Esophagus squamous epithelium (tissue), 5 donors: ENCODE measurements at places on chromosomes 6 and 20.
A peak's percentile ranks its signal among the peaks of the same experiment; 100 is the strongest.

DNA sequence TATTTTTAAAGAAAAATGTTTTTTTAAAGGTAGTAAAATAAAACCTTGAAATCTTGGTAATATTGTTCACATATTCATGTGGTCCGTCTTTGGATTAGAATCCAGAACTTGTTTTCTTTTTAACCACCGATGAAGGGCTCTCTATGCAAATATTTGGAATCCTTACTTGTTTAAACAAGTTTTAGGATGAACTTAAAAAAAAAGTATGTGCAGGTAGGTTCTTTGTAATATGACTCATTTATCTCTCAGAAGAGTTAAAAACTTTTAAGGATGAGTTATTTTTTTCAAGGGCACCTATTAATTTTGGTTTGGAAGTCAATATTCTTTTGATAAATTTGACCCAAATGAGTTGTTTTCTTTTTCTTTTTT lies 8.9 kb downstream of the DSP start:
- DNase-seq: no peak

DNA sequence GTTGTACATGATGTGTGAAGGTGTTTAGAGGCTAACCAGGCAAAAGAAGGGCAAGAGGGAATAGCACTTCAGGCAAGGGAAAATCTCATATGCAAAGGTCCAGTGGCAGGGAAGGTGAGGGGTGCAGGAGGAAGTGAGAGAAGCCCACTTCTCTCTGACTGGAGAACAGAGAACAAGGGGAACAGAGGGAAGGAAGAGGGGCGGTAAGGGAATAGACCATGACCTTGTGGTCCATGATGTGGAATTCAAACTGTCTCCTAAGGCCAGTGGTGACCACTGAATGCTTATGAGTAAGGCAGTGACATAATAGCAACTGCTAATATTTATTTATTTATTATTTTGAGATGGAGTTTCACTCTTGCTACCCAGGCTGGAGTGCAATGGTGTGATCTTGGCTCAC lies 20.6 kb upstream of the SLC9A8 start:
- DNase-seq: no peak

DNA sequence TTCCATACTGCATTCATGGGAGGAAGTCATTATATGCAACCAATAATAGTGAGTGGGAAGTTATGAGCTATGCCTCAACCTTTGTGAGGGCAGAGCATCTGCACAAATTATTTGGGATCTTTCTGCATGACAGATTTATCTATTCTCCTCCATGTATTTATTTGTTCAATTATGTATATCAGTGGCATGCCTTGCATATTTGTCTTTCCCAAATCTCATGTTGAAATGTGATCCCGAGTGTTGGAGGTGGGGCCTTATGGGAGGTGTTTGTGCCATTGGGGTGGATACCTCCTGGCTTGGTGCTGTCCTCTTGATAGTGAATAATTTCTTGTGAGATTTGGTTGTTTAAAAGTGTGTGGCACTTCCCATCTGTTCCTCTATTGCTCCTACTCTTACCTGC lies 1246.0 kb upstream of the CITED2 start:
- no peak for DNase-seq

DNA sequence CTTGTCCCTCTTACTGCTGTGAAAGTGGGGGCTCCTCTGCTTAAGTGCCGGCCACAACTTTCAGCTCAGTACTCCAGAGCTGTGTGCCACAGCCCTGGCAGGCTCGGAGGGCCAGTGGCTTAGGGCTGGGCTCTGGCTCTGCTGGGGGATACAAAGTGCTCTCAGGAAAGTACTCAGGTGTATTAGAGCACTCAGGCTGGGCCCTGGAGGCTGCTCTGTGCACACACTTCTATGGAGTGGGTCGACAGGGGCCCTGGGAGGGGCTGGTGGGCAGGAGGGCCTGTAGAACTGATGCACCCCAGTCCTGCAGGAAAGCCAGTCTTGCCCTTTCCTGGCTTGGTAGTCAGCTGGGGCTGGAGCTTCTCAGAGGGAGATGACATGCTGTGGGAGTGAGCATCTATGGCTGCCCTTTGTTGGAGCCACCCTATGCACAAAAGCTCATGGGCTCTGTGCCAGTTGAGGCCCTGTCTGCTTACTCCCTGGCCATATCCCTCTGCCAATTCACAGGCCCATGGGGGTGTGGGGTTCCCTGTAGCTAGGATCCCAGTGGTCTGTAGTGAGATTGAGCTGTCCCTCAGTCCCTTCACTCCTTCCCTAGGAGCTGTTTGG lies 22.0 kb downstream of the CENPW start:
- no peak for DNase-seq

- no peak for DNase-seq
These were observed 235.7 kb downstream of the DOK5 start for GRCh38 chr20:54711071-54711470.

GRCh38 chr6:136643850-136644596 lies 93.8 kb upstream of the MAP7 start:
- peak; percentile 3 for DNase-seq

GRCh38 chr6:161168281-161168891 lies 105.5 kb downstream of the AGPAT4 start:
- no peak for DNase-seq

DNA sequence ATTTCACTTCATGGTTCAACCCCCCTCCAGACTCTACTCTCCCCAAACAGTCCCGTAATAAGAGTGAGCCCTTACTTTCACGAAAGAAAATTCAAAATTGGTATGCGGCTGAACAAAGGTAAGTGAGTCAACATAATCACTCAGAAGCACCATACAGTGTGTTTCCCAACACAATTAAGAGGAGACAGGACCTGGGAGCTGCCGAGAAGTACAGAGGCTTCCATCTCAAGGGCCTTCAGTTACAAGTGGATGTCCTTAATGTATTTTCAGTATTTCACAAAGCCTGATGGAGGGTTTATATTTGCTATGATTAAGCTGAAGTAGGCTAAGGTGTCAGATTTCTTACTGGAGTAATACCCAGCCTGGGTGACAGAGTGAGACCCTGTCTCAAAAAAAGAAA lies 51.1 kb downstream of the MYO6 start:
- no peak for DNase-seq

GRCh38 chr6:15672291-15672690 lies 9.5 kb upstream of the DTNBP1 start:
- DNase-seq: no peak

DNA sequence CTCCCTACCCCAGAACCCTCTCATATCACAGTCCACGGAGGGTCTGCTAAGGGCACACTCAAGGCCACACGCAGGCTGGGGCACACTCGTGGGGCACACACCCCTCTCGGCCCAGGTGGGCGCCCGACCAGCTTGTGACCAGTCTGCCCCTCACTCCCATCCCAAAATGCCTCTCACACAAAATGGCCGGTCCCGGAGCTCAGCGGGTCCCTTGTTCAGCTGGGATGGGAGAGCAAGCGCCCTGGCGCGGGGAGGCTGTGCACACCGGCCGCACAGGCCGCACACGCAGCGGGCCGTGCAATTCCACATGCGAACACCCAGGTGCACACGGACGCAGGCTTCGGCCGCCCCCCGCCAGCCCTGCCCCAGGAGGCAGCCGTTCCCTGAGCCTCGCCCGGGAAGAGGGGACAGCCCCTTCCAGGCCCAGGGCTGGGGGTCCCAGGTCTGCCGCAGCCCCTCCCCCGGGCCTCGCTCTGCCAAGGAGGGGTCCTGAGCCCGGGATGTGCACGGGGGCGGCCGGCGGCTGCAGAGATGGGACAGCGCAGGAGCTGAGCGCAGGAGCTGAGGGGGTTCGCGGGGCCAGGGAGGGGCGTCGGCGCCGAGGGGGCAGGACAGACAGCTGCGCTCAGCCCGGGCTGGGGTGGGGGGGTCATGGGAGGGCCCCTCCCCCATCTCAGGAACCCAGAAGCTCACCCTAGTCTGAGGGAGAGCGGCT lies 1.3 kb downstream of the KCNQ2 start:
- DNase-seq: no peak

- no peak for DNase-seq
These were observed 17.9 kb upstream of the CCDC170 start for GRCh38 chr6:151475653-151476523.
